ENCODE measurements at places on chromosomes 4 and X.

DNA sequence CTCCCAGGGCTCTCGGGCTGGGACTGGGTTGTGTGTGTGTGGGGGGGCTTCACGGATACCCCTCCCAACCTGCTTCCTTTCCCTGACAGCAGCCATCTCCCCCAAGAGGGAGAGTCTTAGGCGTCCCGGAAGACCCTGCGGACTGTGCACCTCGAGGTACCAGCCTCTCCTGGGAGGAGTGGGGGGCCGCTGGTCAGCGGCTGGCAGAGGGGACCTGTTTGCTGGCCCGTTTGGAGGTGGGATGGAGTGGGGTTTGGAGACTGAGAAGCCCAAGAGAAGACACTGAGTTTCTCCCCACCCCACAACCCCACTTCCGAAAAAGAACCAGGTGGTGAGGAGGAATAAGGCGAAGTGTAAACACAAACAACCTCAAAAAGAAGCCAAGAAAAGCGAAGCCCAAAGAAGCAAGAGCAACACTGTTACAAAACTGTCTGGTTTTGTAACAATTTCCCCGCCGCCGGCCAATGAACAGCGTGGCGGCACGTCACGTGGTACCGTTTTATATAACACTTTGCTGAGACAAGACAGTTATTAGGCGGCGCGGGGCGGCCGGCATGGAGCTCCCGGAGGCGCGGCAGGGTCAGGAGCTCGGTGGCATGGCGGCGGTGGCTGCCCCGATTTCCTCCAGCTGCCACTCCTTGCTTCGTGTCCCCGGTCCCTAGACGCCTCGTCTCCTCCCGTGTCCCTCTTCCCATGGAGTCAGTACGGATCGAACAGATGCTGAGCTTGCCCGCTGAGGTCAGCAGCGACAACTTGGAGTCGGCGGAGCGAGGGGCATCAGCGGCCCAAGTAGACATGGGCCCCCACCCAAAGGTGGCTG, at the start of gene LONRF3:
TSS of gene LONRF3 (plus strand) at position 531 of the 820 bp plus-strand sequence. CDS start at position 694, 163 bp downstream.
- peak; percentile 65 for DNase-seq

DNA sequence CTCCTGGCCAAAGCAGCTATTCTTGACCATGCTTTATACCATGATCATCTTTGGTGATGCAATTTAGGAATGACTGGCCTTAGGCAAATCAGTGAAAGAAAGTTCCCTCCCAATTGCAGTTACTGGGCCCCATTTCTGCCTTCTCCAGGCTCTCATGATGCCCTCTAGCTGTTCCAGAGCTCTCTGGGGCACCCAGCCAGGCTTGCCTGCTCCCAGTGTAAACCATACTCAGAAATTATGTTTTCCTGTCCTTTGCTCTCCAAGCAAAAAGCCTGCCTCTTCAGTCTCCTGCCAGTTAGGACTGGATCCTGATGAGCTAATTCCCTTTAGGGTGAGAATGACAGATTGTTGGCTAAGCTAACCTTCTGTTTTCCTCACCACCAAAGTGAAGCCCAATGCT, 85.3 kb upstream of the RBPJ start:
- no peak for DNase-seq

GRCh38 chr4:1477045-1477840, 71.0 kb upstream of the NKX1-1 start:
- DNase-seq: no peak

GRCh38 chr4:16745009-16745635, 153.3 kb downstream of the LDB2 start:
- DNase-seq: no peak

GRCh38 chr4:153020457-153020856, 84.3 kb downstream of the FHDC1 start:
- DNase-seq: no peak

Data from activated CD8-positive, alpha-beta memory T cell treated with anti-CD3 and anti-CD28 coated beads, Interleukin-2, amount 50 U/mL, for 4 hours (primary cell).